ENCODE measurements at places on chromosomes 1 and 21. TPM values are rescaled to one million over a fixed set of nuclear protein-coding genes. Genes with fewer than 3 reads are reported as not detected.
A peak's percentile ranks its signal among the peaks of the same experiment; 100 is the strongest.

Gene PWP2
- 2.7 TPM for total RNA-seq

Gene FLG
- total RNA-seq: not detected

DNA sequence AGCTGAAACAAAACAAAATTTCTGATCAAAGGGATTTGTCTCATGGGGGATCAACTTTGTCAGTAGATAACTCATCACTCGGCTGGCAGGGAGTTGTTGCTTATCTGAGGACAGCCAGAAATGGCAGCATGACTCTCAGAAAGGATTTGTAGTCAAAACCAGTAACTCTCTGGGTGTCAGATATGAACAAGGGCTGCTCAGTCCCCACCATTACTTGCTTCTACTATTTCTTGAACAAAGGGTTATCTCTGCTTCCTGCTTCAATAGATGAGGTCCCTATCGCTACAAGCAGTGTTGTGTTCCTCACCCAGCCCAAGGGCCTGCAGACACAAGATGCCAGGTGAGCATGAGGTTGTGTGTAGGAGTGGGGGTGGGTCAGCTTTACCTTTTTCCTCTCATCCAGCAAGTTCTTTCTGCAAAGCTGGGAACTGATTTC is 116.2 kb downstream of the PTBP2 start:
- H3K4me1 ChIP-seq: no peaks in the 10 kb centered on the region
- no peak for DNase-seq
- no peak overlapping the region for H3K4me3 ChIP-seq
- H3K27me3 ChIP-seq: no peaks in the 10 kb centered on the region

DNA sequence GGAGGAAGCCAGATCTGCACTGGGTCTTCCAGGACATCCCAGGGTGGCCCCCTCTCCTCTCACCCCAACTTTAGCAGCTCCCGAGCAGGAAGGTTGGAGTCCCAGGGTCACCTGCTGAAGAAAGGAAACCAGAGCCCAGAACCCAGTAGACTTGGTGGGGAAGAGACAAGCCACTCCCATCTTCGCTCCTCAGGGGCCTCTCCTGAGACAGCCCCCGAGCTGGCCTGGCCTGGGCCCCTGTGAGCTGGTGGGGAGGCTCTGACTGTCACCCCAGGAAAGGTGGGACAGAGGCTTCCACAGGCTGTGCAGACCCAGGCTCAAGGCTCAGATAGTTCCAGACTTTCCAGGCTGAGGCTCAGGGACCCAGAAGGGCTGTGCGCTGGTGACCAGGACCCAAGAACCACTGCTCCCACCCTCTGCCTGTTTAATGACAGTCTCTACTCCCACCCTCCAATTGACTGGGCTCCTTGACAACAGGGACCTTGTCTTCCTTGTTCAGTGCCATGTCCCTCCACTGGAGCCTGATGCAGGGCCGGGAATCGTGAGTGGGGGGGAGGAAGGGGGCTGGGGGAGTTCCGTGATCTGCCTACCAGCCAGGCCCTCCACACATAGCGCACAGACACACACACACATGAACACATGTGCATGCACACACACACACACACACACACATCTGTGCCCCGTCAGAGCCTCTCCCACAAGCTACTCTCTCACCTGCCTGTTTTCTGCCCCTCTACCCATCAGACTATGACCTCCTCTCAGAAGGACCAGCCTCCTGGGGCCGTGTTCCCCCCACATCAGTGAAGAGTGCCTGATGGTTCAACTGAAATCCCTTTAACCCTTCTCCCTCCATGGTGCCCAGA is 401.2 kb downstream of the MATN1 start:
- no peak overlapping the region for H3K4me3 ChIP-seq
- H3K4me1 ChIP-seq: no peaks in the 10 kb centered on the region
- no peak overlapping the region for H3K27ac ChIP-seq
- DNase-seq: peak; percentile 50

DNA sequence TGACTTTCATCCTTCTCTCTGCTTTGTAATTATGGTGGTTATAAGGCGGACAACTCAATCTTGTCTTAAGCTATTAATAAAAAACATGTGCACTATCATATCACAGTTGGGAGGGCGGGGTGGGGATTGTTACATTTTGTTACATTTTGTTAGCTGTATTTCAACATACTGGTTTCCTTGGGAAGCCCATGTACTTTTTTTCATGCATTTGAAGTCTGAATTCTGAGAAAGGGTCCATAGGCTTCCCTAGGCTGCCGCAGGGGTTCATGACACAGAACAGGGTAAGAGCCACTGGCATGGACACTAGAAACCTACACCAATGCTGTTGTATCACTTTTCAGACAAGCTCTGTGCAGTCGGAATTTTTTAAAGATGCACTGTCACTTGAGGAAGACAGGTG is 178.8 kb downstream of the ETS2 start:
- H3K36me3 ChIP-seq: no peaks in the 10 kb centered on the region
- no peaks in the 10 kb centered on the region for H3K27me3 ChIP-seq
- H3K4me1 ChIP-seq: peaks cover 41% of the 10 kb centered on the region
- no peak overlapping the region for H3K27ac ChIP-seq

DNA sequence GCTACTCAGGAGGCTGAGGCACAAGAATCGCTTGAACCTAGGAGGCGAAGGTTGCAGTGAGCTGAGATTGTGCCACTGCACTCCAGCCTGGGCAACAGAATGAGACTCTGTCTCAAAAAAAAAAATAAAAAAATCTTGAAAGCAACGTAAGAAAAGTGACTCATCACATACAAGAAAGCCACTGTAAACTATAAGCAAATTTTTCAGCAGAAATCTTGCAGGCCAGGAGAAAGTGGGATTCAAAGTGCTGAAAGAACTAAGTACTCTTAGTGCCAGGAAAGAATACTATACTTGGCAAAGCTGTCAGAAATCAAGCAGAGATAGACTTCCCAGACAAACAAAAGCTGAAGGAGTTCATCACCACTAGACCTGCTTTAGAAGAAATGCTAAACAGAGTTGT is 4.4 kb upstream of the HMGN1 start:
- H3K36me3 ChIP-seq: no peaks in the 10 kb centered on the region
- no peak overlapping the region for H3K27ac ChIP-seq
- H3K27me3 ChIP-seq: no peaks in the 10 kb centered on the region

GRCh38 chr1:157154291-157154690 is 16.1 kb upstream of the ETV3 start:
- DNase-seq: peak; percentile 13
- peaks cover 28% of the 10 kb centered on the region for H3K4me1 ChIP-seq
- H3K36me3 ChIP-seq: no peaks in the 10 kb centered on the region
- no peak overlapping the region for H3K4me3 ChIP-seq
- peak overlapping the region; percentile 27 for H3K27ac ChIP-seq

DNA sequence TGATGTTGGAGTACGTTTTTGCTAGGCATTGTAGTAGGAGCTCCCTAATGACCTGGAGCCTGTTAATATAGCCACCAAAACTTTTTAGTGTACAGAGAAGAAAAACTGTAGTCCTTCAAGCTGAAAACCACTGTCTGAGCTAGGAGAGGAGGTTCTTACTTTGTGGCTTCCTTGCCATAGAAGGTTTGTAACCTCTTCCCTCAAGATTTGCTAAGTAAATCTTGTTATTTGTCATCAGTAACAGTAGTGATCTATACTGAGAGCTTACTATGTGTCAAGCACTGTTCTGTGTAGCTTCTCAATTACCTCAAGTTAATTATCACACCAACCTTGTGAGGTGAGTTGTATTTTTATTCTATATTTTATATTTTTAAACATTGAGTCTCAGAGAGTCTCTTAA is 21.2 kb upstream of the LRRC8C start:
- no peak overlapping the region for H3K27ac ChIP-seq
- no peaks in the 10 kb centered on the region for H3K36me3 ChIP-seq
- H3K4me1 ChIP-seq: peaks cover 7% of the 10 kb centered on the region
- no peaks in the 10 kb centered on the region for H3K27me3 ChIP-seq
- H3K4me3 ChIP-seq: no peak overlapping the region

DNA sequence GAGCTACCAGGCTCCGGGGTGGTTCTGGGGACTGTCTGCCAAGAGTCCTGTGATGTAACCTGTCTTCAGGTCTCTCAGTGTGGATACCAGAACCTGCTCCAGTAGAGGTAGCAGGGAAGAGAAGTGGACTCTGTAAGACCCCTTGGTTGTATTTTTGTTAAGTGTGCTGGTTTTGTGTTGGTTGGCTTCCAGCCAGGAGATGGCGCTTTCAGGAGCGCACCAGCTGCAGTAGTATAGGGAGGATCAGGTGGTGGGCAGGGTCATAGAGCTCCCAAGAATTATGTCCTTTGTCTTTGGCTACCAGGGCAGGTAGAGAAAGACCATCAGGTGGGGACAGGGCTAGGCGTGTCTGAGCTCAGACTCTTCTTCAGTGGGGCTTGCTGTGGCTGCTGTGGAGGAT is 1147.2 kb upstream of the ADGRL4 start:
- no peak overlapping the region for H3K27ac ChIP-seq
- DNase-seq: no peak
- H3K4me1 ChIP-seq: no peaks in the 10 kb centered on the region

- no peak overlapping the region for H3K27ac ChIP-seq
- DNase-seq: no peak
- H3K27me3 ChIP-seq: no peaks in the 10 kb centered on the region
- H3K4me3 ChIP-seq: no peak overlapping the region
- H3K4me1 ChIP-seq: no peaks in the 10 kb centered on the region
- no peaks in the 10 kb centered on the region for H3K36me3 ChIP-seq
These were observed 62.0 kb downstream of the KCNK1 start for GRCh38 chr1:233675893-233676292.

- H3K27me3 ChIP-seq: no peaks in the 10 kb centered on the region
- no peak overlapping the region for H3K4me3 ChIP-seq
- no peak overlapping the region for H3K27ac ChIP-seq
These were observed 268.6 kb downstream of the KAZN start for GRCh38 chr1:14866911-14867612.

DNA sequence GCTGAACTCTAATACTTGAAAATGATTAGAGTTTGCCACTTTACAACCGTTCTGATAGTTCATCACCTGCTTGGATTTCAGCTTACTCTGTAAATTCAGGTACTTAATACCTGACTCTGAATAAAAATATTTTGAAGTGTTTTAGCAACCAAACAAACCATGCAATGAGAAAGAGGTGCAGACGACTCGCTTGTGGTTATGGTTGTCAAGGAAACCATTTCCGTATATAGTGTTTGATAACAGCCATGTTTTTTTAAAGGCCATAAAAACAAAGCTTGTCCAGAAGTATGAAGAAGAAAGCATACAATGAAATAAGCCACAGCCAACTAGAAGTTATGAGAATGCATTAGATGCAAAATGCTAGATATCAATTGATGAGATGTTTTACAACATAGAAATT is 167.2 kb upstream of the HMCN1 start:
- peaks cover 14% of the 10 kb centered on the region for H3K4me1 ChIP-seq
- H3K36me3 ChIP-seq: no peaks in the 10 kb centered on the region
- H3K4me3 ChIP-seq: no peak overlapping the region

DNA sequence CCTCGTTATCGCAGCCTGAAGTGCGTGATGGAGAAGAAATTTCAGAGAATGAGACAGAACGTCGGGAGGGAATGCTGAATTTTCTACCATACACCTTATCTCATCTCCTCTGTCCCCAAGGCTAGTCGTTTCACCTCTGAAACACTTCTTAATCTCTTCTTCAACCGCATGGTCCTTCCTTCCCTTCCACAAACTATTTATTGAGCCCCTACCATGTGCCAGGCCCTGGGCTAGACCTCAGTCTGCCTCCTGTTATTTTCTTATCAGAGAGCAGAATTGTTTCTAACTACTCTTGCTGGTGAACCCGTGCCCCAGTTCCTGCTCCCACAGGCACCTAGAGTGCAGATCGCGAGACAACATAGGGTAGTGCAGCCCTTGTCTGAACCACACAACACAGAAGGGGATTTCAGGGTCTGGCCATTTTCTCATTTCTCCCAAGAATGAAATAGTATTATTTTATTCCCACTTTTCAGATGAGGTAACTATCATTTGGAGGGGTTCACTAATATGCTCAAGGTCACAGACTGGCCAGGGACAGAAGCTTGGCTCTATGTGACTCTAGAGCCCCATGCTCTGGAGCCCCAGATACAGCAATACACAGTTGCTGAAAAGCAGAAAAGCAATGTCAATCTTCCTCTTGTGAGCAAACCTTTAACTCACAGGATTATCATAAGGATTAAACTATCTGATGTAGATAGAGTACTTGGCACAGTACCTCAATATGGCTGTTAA is 598 bp upstream of the ADIPOR1 start:
- H3K36me3 ChIP-seq: peaks cover 24% of the 10 kb centered on the region
- no peak overlapping the region for H3K4me3 ChIP-seq
- DNase-seq: no peak
- H3K27me3 ChIP-seq: no peaks in the 10 kb centered on the region
- peaks cover 48% of the 10 kb centered on the region for H3K4me1 ChIP-seq
- peak overlapping the region; percentile 96 for H3K27ac ChIP-seq

DNA sequence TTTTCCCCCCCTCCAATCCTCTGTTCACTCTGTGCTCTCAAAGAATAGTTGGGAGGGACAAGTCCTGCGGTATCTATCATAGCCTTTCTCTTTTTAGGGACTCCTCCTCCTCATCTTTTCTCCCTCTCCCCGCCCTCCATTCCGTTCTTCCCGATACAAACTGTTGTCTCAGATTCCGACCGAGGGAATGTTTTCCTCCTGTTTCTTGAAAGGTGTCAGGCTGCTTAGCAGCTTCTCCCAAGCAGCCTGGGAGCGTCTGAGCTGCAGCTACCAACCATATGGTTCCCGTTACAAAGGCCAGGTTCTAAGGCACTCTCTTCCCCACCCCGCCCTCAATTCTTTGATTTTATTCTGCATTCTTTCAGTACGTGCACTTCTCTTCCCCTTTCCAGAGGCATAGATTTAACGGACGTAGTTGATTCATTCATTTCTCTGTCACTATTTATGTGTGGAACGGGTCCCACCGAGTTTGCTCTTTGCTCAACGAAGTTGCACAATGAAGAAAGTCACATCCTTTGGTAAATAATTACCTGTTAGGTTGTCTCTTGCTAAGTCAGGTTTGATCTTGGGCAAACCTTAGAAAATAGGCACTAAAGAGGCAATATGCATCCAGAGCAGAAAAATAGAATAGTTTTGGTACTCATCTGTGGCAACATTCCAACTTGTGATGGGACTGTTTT is 2.8 kb downstream of the ADGRL2 start:
- no peak for DNase-seq
- H3K36me3 ChIP-seq: no peaks in the 10 kb centered on the region
- H3K27me3 ChIP-seq: peaks cover 8% of the 10 kb centered on the region
- peak overlapping the region; percentile 98 for H3K27ac ChIP-seq
- H3K4me1 ChIP-seq: no peaks in the 10 kb centered on the region
- peak overlapping the region; percentile 56 for H3K4me3 ChIP-seq

GRCh38 chr1:221761354-221762002 is 19.6 kb upstream of the DUSP10 start:
- no peak for DNase-seq
- no peaks in the 10 kb centered on the region for H3K36me3 ChIP-seq
- no peak overlapping the region for H3K4me3 ChIP-seq
- H3K27me3 ChIP-seq: no peaks in the 10 kb centered on the region
- no peaks in the 10 kb centered on the region for H3K4me1 ChIP-seq
- H3K27ac ChIP-seq: no peak overlapping the region

GRCh38 chr1:13807209-13807608 is 107.2 kb downstream of the PRDM2 start:
- H3K27ac ChIP-seq: no peak overlapping the region
- H3K4me3 ChIP-seq: no peak overlapping the region
- no peaks in the 10 kb centered on the region for H3K4me1 ChIP-seq
- H3K36me3 ChIP-seq: no peaks in the 10 kb centered on the region
